ENCODE measurements at places on chromosomes 7 and 10. TPM values are rescaled to one million over a fixed set of nuclear protein-coding genes. Genes with fewer than 3 reads are reported as not detected.

Gene ADAM12
- total RNA-seq: 0.68 TPM

Gene NFKB2
- total RNA-seq: 33.0 TPM

Gene COL1A2
- total RNA-seq: 15.3 TPM

Gene GIMAP4
- 408 TPM for total RNA-seq

Gene ACSL5
- total RNA-seq: 66.1 TPM

Gene SOSTDC1
- total RNA-seq: 0.05 TPM
